HuH-7 (cell line): ENCODE measurements at places on chromosomes 6 and 20.
A peak's percentile ranks its signal among the peaks of the same experiment; 100 is the strongest.

- DNase-seq, result no peak
Observed at GRCh38 chr6:106014955-106015354, 71.2 kb upstream of the PRDM1 start.

- DNase-seq, result peak; percentile 30
Observed at GRCh38 chr6:111552241-111552744, 53.4 kb downstream of the TRAF3IP2 start.

- no peak for DNase-seq
Observed at GRCh38 chr6:109315341-109316110, 66.7 kb downstream of the CD164 start.

- DNase-seq, result peak; percentile 4
Observed at GRCh38 chr6:74182992-74183391, 487.0 kb downstream of the CD109 start.

GRCh38 chr6:89567630-89568390 is 70.7 kb downstream of the LYRM2 start:
- DNase-seq, result peak; percentile 37

DNA sequence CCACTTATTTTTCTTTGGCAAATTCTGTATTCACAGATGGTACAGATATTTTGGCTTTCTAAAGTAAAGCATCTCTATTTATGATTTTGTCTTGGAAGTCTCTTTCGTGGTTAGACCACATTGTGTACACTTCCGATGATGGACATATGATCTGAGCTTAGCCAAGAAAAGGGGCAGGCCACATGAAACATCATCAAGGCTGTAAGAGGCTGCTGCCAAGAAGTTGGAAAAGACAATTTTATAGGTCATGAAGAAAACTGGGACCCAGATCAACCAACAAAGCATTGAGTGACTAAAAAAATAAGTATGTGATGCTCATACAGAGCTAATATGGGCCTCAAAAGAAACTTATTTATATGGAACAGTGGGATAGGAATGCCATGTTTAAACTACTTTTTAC is 266.4 kb downstream of the HAO1 start:
- no peak for DNase-seq

DNA sequence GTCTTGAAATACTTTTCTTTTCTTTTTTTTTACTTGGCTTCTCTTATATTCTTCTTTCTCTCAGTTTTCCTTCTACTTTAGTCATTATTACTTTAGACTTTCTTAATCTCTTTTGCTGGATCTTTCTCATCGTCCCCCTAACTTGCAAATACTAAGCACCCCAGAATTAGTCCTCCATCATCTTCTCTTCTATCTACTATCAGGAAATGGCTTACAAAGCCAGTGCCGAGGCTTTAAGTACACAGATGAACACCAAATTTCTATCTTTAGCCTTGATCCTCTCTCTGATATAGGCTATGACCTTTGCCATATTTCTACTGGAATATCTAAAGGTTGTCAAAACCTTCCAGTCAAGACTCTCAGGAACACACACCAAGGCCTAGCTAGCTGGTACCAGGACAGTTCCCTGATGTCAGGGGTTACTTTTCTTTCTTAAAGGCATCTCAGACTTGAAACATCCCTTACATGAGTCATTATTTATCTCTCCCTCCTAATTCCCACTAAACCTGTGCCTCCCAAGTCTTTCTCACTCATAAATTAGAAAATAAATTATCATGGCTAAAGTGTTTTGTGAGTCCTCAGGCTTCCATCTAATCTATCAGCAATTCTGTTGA is 278.6 kb upstream of the TCF21 start:
- no peak for DNase-seq

GRCh38 chr20:60254901-60255411 is 296.7 kb downstream of the CDH26 start:
- DNase-seq, result no peak

DNA sequence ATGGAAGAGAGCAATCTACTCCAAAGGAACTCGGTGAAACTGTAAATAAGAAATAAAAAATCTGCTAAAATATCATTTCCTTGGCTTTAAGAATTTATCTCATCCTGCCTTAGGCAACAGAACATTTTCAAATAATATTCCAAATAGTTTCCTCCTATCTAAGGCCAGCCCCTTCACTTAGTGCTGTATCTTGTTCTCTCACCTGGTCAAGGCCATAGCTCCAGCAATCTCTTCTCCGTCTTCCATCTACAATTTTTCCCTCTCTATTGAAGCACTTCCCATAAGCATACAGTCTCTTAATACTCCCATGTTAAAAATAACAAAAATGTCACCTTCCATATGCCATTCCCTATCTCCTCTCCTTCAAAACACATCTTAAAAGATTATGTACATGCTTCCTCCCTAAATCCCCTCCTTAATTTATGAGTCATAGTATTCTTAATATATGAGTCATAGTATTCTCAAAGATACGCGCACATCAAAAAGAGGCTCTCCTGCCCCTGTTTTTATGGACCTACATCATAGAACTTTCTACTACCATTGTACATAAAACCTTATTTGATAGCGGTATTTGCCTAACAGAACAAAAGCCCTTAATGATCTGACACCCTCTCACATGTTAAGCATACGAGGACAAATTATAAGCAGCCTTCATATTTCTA is 146.9 kb downstream of the PDE10A start:
- no peak for DNase-seq

GRCh38 chr20:49460916-49461315 is 21.6 kb downstream of the KCNB1 start:
- DNase-seq, result no peak

DNA sequence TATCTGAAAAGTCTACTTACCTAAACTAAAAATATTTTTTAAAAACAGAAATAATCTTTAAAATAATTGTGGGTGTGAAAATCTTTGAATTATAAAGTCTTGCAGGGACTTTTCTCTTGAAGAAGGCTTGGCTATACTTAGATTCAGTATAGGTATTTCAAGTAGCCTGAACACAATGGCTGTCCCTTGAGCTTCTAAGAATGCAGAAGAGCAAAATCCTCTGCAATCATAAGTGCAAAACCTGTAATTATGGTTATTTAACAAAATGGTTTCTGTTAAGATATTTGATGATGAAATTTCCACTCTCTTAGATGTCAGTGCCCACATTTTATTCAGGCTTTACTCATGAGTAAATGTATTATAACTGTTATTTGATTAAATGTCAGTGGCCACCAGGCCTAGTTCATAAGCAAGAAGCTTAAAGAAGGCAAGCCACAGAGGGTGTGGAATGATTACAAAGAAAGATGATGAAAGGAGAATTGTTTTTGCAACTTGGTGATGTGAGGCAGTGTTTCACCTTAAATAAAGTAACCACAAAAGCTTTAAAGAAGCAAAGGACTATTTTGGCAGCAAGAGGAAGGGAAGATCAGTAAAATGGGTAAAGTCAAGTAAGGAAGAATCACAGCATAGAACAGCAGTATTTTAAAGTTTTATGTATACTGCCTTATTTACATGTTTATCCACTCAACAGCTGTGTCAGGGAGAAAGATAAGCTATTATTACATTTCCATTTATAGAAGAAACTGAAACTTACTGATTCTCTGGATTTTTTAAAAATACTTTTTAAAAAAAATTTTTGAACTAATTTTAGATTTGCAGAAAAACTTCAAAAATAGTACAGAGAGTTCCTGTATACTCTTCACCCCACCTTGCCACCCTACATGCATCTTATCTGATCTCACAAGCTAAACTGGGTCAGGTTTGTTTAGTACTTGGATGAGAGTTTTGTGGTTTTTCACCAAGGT is 351.2 kb upstream of the RUNX2 start:
- no peak for DNase-seq

DNA sequence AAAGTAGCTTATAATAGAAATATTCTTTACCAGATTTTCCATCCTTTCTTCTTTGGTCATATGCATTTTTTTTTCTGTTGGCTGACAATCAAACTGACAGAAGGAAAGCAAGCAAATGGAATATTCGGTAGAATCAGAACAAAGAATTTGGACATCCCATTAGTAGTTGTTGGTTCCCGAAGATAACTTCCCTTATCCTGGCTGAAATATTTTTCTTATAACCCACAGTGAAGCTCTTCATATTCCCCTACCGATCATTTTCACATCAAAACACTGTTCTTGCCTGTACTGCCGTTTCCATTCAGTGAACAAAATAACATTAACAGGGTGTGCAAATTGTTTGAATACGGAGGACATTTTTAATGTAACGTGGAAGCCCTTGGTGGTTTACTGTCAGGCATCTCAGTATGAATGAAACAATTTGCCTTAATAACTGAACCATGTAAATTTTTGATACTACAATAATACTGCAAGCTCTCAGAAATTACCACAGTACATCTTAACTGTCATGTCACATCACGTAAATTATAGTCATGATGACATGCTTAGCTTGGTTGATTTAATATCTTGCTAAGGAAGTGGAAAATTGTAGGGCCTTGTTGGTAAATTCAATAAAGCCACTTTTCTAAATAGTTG is 311.5 kb downstream of the LAMA2 start:
- DNase-seq, result no peak

DNA sequence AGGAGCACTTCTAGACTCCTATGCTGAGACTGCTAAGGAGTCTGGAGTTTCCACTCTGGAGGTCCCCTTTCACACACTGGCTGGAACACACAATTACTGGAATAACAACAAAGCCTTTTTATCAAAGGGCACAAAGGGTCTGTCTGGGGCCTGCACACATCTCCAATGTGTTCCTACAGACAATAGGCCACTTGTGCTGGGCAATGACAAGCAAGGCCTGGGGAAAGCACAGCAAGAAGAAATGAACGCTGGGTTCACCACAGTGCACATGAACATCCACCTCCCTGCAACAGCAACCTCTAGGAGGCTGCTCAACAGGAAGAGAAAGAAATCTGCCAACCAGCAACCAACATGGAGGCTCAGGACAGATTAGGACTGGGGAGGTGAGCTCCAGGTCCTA is 43.9 kb downstream of the TRPC4AP start:
- DNase-seq, result no peak

DNA sequence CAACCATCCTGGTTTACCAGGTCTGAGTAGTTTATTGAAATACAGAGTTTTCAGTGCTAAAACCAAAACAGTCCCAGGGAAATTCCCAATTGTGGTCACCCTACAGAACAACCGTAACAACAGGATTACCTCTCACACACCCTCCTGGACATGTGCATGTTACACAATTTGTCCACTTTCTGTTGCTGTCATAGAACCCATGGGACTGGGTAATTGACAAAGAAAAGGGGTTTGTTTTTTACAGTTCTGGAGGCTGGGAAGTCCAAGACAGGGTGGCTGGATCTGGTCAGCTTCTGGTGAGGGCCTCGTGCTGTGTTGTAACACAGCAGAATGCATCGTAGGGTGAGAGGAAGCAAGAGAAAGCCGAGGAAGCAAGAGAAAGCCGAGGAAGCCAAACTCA is 9.1 kb upstream of the ADA start:
- DNase-seq, result no peak

GRCh38 chr6:34537922-34538550 is 18.1 kb downstream of the SPDEF start:
- DNase-seq, result no peak

DNA sequence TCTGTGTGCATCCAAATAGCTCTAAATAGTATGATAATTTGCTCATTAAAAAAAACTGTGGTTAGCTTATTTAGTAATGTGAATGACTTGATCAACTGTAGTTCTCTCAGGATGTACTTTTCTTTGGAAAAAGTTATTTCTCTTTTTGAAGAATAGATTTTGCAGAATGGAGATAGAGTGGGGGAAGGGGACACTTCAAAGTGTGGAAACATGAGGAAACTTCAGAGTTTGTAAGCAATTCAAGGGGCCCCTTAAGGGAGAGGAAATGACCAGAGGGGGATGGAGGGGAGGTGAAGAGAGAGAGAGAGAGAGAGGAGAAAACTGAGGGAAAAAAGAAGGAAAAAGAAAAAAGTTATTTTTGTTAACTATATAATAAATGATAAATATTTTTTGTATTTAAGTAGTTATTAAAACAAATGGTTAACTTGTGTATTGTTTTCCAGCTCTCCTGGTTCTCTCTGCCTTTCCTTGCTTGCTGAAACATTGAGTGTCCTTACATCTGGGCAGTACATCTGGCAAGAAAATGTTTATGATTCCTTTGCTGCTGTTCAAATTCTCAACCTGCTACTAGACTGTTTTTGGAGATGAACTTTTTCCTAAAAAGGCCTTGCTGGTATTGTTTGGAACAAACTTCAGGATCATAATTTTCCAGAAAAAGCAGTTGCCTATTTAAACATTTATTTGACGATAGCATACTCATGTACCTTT is 497.5 kb upstream of the CITED2 start:
- DNase-seq, result no peak

GRCh38 chr6:32181148-32181702 is 2.8 kb downstream of the AGER start:
- no peak for DNase-seq

GRCh38 chr6:158226655-158227512 is 58.7 kb downstream of the GTF2H5 start:
- DNase-seq, result peak; percentile 52

- DNase-seq, result no peak
Observed at GRCh38 chr6:163525926-163526325, 111.4 kb downstream of the QKI start.

GRCh38 chr6:14913931-14914330 is 331.9 kb upstream of the JARID2 start:
- DNase-seq, result no peak

GRCh38 chr20:1627200-1627550 is 7.4 kb upstream of the SIRPB1 start:
- DNase-seq, result no peak

GRCh38 chr20:25584905-25585704 is at the start of gene NINL:
TSS of gene NINL (minus strand) at chr20:25585531. CDS start at chr20:25526587, 58,944 bp downstream.
- DNase-seq, result peak; percentile 94

GRCh38 chr6:15269011-15269410 is 23.1 kb downstream of the JARID2 start:
- no peak for DNase-seq

GRCh38 chr20:39641423-39641822 is 679.3 kb downstream of the DHX35 start:
- DNase-seq, result no peak

GRCh38 chr6:52063584-52064344 is 23.6 kb downstream of the PKHD1 start:
- DNase-seq, result peak; percentile 30

GRCh38 chr20:21389368-21389767 is 8.0 kb downstream of the NKX2-4 start:
- no peak for DNase-seq

GRCh38 chr6:157941101-157941863 is 40.4 kb upstream of the SYNJ2 start:
- no peak for DNase-seq

- DNase-seq, result no peak
Observed at GRCh38 chr6:134883314-134883713, 66.6 kb downstream of the ALDH8A1 start.

DNA sequence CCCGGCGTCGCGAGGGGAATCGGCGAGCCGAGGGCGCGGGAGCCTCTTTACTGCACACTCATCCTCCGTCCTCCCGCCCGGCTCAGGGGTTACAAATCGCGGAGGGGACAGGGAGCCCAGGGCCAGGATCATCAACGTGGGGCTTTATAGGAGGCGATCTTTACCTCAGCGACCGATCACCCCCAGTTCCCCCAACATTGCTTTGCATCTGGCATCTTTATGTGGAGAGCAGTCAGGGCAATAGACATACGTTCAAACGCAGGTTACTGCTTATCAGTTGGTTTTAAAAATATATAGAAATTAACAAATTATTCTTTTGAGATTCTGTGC is 634 bp downstream of the HSF2 start:
- DNase-seq, result peak; percentile 24

- DNase-seq, result no peak
Observed at GRCh38 chr6:10577112-10577511, 56.0 kb downstream of the GCNT2 start.

GRCh38 chr6:11692451-11693376 is 85.9 kb downstream of the ADTRP start:
- DNase-seq, result no peak

GRCh38 chr6:84581494-84582259 is 182.7 kb downstream of the TBX18 start:
- DNase-seq, result no peak

- peak; percentile 86 for DNase-seq
Observed at GRCh38 chr20:63831993-63832686, 1.1 kb upstream of the ZBTB46 start.
